AG08396 (cell line): ENCODE measurements at places on chromosomes 11 and 22.
A peak's percentile ranks its signal among the peaks of the same experiment; 100 is the strongest.

- peak; percentile 84 for DNase-seq
Measured at GRCh38 chr22:41352058-41352457, 29.7 kb upstream of the TEF start.

- peak; percentile 25 for DNase-seq
Measured at GRCh38 chr11:111871693-111872161, 346 bp upstream of the ALG9 start.

GRCh38 chr11:114073828-114074381 lies 14.4 kb downstream of the ZBTB16 start:
- DNase-seq = no peak

- DNase-seq = no peak
Measured at GRCh38 chr11:83033371-83033770, 38.3 kb downstream of the RAB30 start.

DNA sequence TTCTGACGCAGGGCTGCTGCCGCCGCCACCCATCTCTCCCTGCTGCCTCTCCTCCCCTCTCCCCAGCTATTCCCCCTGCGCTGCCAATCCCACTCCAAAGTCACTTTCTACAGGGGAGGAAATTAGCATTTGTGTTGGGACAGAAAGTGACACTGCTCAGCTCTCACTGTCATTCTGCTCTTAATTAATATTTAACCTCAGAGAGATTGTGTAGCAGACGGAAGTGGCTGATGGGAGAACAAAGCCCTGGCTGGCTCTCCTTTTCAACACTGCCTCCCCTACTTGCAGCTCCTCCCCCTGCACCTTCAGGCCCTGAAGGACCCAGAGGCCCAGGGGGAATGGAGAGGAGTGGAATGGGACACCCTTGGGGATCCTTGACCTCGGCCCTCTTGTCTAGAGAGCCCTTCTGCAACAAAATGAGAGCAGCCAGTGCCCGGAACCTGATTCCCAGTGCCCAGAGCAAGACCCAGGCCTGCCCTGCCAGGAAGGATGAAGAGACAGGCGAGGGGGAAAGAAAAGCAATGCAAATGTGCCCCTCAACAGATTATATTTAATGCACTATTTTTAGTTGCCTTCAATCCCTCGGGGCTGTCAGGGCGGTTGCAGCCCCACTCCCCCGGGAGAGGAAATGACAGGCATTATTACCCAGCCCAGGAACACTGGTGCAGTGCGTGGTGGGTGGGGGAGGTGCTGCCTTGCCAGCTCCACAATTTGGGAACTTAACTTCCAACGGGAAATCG lies 14.6 kb upstream of the NRGN start:
- DNase-seq = no peak

DNA sequence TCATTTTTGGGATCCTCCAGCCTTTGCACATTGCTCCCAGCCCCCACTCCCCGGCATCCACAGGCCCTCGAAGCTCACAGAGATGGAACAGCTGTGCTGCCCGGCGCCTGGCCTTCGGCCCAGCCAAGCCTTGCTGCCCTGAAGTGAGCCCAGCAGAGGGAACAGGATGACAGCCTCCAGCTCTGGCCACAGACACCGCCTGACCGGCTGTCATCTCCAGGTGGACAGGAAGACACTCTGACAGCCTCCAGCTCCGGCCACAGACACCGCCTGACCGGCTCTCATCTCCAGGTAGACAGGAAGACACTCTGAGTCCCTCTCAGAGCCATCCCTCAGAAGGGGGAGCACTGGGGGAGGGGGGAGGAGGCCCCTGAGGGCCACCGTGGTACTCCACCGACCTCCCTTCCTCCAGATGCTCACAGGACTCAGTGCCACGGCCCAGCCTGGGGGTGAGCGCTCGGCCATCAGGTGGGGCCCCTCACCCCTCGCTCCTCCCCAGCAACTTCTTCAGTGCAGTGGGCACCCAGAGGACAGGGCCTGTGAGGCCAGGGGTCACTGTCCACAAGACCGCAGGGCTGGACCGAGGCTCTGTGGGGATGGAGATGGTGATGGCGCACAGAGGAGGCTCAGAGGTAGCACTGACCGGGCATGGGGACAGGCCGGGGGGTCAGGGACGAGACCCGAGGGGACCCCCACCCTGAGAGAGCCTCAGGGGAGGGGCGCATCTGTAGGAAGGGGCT lies 58.6 kb downstream of the BRD1 start:
- DNase-seq = peak; percentile 85

DNA sequence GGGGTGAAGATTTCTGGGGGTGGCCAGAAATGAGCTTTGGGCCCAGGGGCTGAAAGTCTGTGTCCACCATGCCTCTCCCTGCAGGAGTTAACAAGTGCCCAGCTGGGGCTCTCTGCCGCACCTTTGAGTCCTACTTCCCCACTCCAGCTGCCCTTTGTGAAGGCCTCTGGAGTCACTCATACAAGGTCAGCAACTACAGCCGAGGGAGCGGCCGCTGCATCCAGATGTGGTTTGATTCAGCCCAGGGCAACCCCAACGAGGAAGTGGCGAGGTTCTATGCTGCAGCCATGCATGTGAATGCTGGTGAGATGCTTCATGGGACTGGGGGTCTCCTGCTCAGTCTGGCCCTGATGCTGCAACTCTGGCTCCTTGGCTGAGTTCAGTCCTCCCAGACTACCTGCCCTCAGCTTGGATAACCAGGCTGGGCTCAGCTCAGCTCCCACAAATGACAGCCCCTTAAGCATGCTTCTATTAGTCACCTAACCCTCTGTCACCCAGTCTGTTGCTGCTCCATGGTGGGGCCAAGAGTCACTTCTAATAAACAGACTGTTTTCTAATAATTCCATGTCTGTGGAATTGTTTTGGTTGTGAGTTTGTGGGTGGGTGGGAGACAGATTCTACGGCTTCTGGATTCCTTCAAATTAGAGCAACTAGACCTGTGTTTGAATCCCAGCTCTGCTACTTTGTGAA lies 3.0 kb upstream of the INPPL1 start:
- no peak for DNase-seq

DNA sequence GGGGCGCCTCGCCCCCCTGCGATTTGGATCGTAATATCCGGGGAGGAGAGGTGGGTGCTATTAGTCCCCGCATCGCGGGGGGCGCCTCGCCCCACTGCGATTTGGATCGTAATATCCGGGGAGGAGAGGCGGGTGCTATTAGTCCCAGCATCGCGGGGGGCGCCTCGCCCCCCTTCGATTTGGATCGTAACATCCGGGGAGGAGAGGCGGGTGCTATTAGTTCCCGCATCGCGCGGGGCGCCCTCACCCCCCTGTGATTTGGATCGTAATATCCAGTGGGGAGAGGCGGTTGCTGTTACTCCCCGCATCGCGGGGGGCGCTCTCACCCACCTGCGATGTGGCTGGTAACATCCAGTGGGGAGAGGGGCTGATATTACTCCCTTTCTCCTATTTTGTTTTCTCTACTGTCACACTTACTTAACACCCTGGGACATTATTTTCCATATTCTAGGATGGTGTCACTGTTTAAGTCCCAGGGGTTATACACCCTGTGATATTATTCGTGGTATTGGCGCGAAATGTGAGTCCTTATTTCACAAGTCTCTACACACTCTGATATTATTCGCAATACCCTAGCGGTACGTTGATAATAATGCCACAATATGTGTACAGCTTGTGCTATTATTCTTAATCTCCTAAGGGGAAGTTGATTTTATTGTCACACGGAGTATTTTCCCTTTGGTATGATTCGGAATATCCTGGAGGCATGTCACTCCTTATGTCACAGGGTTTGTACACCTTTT lies 57.8 kb upstream of the ALDH3B2 start:
- DNase-seq = no peak

GRCh38 chr11:83642500-83642899 lies 356.3 kb upstream of the CCDC90B start:
- DNase-seq = no peak

DNA sequence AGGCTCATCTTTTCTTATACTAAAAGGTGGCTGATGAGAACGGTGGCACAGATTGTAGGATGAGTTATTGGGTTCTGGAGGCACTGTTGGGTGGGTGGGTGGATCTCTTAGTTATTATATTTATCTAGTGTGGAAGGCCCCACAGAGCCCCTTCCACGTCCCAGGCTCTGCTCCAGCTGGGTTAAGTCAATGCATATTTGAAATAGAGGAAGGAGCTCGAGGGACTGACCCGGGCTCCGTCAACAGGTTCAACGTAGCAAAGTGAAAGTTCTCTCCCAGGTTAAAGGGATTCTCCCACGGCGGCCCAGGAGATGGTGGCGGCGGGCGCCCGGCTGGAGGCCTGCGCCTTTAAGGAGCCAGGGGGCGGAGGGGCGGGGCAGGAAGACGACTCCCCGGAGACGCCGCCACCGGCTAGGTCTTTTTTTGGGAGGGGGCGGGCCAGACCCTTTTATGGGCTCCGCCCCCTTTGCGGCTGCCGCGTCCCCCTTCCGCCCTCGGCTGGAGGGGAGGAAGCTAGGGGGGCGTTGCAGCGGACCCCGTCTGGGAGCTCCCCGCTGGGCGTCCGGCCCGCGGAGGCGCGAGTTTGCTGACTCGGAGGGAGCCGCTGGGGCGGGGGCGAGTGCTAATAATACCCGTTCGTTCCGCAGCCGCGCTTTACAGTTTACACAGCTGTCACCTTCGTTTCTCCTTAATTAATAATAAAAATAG lies 1.5 kb upstream of the INPPL1 start:
- peak; percentile 85 for DNase-seq

- no peak for DNase-seq
Measured at GRCh38 chr11:76327756-76328388, 53.1 kb downstream of the THAP12 start.

- no peak for DNase-seq
Measured at GRCh38 chr11:60951606-60951903, 421 bp downstream of the SLC15A3 start.

- no peak for DNase-seq
Measured at GRCh38 chr11:35554491-35555437, 29.3 kb upstream of the PAMR1 start.

- no peak for DNase-seq
Measured at GRCh38 chr11:97963528-97964331, 1057.0 kb upstream of the CNTN5 start.

GRCh38 chr11:96254087-96254486 lies 88.9 kb downstream of the MAML2 start:
- DNase-seq = no peak

DNA sequence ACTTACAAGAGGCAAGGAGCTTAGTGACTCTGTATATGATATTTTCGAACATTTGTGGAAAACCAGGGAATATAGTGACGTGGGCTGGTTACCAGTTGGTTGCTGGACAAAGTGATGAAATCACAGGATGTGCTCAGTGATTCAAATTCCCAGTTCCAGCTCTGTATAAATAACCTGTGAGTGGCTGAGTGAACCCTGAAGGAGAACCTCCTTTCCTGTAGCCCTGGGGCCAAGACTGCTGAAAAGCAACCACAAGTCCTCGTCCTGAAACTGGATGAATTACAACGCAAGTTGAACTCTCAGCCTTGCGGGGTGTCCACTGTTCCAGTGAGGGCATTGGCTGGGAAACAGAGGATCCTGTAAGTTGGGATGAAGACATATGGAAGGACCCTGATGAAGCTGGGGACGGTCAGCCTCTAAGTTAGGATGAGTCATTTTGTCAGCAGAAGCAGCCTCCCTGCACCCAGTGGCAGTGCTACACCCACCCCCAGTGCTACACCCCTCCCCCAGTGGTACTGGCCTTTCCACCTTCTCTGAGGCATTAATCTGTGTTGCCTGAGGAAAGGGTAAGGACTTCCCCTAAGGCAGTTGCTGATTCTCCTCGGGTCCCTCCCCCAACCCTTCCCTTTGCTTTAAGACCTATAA lies 22.0 kb upstream of the CD81 start:
- no peak for DNase-seq

- peak; percentile 24 for DNase-seq
Measured at GRCh38 chr11:35787013-35787504, 124.5 kb downstream of the TRIM44 start.

GRCh38 chr11:93528252-93528651 lies 14.9 kb downstream of the SMCO4 start:
- no peak for DNase-seq

DNA sequence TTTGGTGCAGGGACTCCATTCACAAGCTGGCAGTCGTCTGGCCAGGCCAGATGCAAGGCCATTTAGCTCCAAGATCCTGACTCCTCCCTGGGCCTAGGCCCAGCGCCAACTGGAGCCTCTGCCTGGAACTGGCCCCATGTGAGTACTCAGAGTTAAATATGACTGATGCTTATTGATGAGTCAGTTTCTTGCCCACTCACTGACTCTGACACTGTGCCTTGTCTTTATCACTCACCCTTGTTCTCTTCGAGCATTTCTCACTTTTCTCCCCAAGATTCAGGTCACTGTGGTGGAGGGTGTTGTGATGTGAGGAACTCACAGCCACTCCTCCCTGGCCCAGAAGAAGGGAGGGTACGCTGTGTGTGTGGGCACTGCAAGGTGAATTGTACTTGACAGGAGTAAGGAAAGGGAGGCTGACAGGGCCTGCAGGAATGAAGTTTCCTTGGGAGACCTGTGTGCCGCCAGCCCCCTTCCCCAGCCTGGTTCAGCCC lies 23.2 kb upstream of the ST3GAL4 start:
- peak; percentile 90 for DNase-seq

DNA sequence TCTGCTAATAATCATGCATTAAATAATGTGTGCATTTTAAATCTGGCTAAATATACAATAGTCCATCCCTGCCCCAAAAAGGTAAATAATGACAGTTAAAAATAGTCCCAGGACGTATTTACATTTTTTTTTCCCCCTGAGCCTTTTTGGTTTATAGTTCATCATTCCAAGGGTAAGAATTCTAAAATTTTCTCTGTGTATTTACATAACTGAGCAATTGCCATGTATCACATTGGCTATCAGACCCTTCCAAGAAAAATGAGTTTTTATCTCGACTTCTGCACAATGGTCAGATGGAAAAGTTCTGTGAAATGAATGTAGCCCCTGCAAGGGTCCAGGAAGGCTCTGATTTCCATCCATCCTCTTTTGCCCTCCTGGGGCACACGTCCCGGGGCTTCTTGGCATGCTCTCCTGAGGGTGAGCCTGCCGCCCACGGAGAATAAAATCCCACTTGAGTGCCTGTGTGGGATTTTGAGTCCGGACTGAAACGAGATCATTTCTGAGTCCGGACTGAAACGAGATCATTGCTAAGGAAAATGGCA lies 94.1 kb upstream of the ANO1 start:
- no peak for DNase-seq

DNA sequence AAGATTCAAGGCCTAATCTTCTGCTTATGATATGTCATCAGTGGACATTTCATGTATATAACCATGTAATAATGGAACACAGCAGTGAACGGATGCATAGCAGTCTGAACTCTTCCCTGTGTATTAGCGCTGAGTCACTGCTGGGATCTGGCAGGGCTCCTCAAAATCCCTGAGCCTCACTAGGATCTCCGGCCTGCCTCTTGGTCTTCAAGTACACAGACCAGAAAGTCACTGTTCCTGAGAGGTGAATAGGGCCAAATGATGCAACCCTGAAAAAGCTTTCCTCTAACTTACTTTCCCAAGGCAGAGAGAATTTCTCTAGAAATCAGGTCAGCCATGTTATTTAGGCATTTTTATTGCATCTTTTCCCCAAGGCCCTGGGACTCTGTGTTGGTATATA lies 35.0 kb downstream of the POU2AF1 start:
- peak; percentile 37 for DNase-seq

- no peak for DNase-seq
Measured at GRCh38 chr22:42364604-42365110, 67.5 kb downstream of the NFAM1 start.
